ENCODE measurements at places on chromosomes 6 and 20. TPM values are rescaled to one million over a fixed set of nuclear protein-coding genes. Genes with fewer than 3 reads are reported as not detected.

The OR2H2 gene
- total RNA-seq = not detected

The OOEP gene
- total RNA-seq = 0.98 TPM

The TMEM151B gene
- 0.11 TPM for total RNA-seq

The DDO gene
- 3.1 TPM for total RNA-seq
